ENCODE measurements at places on chromosomes 2 and 18.

DNA sequence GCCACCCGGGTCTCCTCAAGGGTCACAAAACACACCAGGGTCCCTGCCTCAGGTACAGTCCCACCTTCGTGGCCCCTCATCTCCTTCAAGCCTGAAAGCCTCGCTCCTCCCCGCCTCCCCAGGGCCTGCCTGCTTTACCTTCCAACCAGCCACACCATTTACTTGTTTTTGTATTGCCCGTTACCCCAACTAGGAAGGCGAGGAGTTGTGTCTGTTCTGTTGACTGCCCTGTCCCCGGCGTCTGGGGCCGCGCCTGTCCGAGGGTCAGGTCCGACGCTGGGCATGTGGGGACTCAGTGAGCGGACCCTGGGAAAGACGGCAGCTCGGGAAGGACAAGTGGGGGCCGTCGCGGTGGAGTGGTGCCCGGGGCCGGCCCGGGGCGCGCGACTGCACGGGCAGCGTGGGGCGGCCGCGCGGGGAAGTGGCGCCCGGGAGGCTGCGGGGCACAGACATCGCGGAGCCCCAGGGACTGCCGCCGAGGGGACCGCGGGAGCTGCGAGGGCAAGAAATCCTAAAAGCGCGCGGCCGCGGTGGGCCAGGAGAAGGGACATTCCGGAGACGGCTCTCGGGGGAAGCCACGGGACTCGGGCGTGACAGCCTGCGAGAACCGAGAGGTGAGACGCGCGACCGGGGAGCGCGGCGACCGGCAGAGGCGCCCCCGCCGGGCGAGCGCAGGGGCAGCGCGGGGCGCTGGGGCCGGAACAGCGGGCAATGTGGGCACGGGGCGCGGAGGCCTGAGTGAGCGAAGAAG, 797 bp upstream of the GRHL1 start:
- peak; percentile 47 for DNase-seq

DNA sequence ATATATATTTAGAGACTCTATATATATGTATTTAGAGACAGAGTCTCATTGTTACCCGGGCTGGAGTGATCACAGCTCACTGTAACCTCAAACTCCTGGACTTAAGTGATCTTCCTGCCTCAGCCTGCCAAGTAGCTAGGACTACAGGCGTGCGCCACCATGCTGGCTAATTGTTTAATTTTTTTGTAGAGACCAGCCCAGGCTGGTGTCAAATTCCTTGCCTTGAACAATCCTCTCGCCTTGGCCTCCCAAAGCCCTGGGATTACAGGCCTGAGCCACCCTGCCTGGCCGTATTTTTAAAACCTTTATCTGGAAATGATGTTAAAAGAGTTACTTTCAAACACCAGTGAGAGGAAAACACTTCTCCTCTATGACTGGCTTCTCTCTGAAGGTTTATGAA, 30.9 kb upstream of the PGAP1 start:
- no peak for DNase-seq

GRCh38 chr2:133346654-133347053, 221.6 kb downstream of the NCKAP5 start:
- DNase-seq = no peak

- no peak for DNase-seq
Observed at GRCh38 chr2:177728399-177728765, 335.8 kb downstream of the AGPS start.

GRCh38 chr18:55139307-55139706, 180.0 kb upstream of the CCDC68 start:
- DNase-seq = no peak

- DNase-seq = no peak
Observed at GRCh38 chr2:39158351-39158750, 37.5 kb upstream of the SOS1 start.

- no peak for DNase-seq
Observed at GRCh38 chr18:22503803-22504202, 86.1 kb upstream of the CTAGE1 start.

DNA sequence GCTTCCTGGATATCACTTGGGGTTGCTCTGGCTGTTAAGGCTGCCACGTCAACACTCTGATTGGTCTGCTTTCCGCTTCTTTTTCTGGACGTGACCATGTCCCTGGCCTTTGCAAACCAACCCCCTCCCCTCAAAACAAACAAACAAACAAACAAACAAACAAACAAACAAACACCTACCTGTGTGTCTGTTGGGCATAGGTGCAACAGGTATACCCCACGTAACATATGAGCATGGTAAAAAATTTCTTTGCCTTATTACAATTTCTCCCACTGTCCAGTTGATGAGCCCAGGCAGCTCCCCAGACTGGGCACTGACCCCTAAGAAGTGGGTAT, 80.6 kb downstream of the ADD2 start:
- DNase-seq = no peak

DNA sequence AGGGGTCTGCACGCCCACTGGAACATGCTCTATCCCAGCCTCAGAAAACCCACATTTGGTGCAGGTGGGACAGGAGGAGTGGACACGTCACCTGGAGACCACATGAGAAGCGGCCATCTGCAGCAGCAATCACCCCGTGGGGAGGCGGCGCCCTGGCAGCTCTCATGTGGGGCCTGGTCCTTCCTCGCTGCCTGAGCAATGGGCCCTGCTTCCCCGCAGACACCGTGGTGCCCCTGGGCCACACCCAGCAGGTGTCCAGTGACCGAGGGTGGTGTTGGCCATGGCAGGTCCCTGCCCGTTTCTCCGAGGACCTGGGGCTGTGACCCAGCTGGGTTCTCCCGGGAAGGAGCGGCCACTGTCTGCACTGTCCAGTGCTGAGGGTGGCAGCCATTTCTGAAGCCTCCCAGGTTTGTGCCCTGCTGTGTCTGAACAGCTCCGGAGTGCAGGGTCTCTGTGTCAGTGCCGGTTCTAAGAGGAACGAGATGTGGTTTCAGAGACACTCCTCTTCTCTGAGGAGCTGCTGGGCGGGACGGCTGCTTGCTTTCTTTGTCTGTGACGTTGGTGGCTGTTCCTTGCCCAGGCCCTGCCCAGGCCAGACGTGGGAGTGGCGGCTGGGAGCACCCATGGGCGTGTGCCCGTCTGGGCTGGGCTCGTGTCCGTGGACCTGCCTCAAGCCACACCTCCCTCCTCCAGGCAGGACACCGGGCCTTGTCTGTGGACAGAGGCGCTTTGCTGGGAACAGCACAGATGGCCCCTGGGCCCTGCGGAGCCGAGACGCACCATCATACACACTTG, 44.8 kb downstream of the NFATC1 start:
- no peak for DNase-seq

DNA sequence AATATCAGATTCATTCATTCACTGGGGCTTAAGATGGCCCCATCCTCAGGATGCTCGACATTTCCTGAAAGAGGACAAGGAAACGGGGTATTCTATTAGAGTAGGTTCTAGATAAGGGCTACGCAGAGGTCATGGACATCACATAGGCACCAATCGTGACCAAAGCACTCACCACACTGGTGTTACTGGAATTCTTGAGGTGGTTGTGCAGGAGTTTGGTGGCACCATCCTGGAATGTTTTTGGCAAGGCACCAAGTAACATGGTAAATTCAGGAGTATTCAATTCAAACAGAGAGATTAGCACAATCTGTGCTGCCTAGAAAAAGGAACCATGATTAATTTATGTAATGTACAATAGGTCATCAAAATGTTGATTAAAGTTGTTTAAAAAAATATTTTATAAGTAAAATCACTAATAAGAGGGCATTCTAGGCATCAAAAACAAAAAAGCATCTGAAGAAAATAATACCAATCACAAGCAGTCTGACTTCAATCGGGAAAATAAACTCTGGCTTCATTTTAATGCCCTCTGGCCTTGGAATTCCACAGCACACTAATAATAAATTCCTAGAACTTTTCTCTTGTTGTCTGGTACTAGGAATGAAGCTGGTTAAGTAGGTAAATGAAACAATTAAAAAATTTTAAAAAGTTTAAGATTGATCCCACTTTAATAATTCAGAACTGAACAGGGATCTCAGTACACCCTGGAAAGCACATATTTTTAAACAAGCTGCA, 102.8 kb upstream of the TFCP2L1 start:
- no peak for DNase-seq

DNA sequence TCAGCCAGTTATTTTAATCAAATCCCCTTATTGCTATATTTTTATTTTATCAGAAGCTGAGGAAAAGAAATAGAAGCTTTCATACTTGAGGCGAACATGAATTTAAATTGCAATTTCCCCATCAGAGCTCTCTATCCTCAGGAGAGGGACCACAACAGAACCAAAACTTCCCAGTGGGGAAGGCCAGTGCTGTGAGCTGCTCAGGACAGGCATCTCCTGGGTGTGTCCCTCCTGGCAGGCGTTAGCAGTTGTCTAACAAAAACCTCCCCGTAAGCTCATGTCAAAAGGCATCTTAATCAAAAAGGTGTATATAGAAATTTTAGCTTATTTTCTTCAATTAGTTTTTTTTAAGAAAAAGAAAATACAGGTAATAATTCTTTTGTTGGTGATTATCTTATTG, 93.0 kb downstream of the PID1 start:
- DNase-seq = no peak

- DNase-seq = no peak
Observed at GRCh38 chr2:17661460-17661859, 92.2 kb downstream of the SMC6 start.

GRCh38 chr2:237459226-237459625, 27.8 kb upstream of the MLPH start:
- DNase-seq = no peak

DNA sequence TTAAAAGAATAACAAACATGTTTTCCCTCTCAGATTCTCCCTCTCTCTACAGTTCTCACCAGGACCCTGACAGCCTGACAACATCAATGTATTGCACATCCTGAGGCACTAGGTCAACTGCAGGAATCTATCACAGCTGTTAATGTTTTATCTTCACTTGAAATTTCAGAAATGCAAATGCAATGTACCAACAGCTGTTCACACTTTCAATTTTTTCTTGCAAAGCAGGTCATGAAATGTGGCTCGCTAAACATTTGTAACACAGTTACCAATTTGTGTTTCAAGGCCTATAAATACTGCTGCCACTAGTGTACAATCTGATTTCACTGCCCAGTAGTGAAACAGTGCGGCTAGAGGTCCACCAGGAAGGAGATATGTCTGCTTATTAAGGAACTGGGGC, 147.8 kb downstream of the EXOC6B start:
- DNase-seq = no peak

DNA sequence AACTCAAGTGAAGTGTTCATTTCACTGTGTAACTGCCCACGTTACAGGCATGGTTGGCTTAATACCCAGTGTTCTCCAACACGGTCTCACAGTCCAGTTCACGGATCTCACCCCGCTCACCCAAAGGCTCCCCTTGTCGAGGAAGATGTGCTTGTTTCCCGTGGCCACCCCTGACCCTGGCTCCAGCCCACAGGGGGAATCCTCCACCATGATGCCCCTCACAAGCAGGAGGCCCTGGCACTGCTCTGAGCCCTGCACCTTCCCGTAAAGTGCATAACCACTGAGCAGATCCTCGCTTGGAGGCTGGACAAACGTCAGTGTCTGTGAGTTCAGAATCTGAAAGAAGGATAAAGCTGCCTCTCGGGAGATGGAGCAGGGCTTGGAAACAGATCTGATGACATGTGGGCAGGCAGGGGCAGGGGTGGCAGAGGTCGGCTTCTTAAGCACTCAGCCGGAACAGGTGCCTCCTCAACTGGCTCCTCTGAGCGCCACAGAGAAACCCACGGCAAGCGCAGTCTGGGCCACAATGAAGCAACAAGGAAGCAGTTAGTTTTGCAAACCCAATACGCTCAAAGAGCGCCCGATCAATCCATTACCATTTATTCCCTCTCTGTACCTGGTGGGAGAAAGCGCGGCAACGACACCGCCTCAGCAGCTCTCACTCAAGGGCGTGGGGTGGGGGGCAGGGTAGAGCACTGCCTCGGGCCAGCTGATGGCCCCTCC, 17.6 kb downstream of the HDAC4 start:
- no peak for DNase-seq

DNA sequence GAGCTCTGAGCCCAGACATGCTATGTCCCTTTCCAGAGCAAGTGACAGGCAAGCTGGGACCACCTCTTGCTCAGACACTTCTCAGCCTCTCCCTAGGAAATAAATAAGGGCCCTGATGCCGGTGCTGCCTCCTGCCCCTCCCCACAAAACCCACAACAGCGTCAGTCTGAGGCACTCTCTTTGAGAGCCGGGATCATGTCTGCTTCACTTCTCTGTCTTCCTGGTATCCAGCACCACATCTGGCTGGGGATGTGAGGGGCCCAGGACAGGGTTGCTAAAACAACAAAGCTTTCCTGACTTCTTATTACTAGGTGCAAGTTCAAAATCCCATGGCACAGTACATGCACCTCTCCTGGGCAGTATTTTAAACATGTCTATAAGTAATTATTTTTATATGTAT, 103.9 kb upstream of the GLI2 start:
- DNase-seq = no peak

GRCh38 chr2:44495544-44495943, 133.8 kb downstream of the CAMKMT start:
- no peak for DNase-seq

DNA sequence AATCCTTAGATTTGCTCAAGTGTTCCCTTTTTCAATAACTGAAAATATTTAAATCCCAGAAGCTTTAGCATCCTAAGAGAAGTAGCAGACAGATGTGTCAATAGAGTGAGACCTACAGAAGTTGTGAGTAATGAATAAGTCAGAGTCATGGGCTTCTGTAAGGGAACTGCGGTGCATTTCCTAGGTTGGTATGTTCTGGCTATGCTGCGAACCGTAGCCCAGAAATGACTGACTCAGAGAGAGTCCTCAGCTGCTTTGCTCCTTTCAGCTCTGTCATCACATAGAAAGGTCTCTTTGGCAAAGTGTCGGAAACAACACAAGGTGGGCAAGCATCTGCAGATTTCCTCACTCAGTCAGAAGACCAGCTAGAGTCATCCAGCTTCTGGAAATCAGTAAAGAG, 297.1 kb downstream of the ARHGAP15 start:
- DNase-seq = no peak

DNA sequence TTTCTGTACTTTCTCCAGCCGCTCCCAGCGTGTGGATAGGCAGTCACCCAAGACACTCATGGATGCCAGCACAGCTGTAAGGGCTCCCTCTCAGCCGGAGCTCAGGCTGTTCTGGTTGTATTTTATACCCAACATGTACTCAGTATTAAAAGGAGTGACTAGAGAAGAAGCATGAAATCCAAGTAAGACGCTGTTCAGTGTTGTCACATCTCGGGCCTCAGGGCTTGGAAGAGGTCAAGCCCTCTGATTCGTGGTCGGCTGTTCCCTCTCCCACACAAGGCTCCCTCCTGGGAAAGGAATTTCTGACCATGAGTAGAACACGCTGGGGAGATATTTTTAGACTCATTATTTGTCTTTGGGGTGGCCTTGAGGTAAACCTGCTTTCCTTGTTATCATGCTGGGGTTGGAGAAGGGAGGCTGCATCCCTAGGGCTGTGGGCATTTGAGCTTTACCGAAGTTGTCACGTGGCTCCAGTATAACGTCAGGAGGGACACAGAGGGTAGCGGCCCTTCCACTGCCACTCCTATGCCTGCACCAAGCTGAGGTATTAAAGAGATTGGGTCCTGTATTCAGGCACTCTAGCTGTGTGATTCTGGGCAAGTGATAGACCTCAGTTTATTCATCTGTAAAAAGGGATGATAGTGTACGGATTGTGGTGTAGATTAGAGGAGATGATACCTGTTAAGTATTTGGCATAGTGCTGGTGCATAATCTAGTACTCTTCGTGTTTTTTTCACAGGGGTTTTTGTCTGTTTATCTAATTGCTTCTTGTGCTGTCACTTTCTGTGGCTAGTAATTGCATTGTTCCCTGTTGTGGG, 34.1 kb downstream of the HK2 start:
- DNase-seq = no peak

- no peak for DNase-seq
Observed at GRCh38 chr18:26464128-26465011, 84.0 kb downstream of the KCTD1 start.
